MM.1S (cell line): ENCODE measurements at places on chromosomes 5 and 9.
A peak's percentile ranks its signal among the peaks of the same experiment; 100 is the strongest.

GRCh38 chr5:60677850-60678664, 21.9 kb downstream of the DEPDC1B start:
- H3K4me1 ChIP-seq: peaks cover 7% of the 10 kb centered on the region
- no peak overlapping the region for H3K4me3 ChIP-seq
- DNase-seq: peak; percentile 24
- no peaks in the 10 kb centered on the region for H3K36me3 ChIP-seq

GRCh38 chr5:135553688-135554462, 18.1 kb upstream of the NEUROG1 start:
- no peak for DNase-seq
- H3K4me3 ChIP-seq: no peak overlapping the region

DNA sequence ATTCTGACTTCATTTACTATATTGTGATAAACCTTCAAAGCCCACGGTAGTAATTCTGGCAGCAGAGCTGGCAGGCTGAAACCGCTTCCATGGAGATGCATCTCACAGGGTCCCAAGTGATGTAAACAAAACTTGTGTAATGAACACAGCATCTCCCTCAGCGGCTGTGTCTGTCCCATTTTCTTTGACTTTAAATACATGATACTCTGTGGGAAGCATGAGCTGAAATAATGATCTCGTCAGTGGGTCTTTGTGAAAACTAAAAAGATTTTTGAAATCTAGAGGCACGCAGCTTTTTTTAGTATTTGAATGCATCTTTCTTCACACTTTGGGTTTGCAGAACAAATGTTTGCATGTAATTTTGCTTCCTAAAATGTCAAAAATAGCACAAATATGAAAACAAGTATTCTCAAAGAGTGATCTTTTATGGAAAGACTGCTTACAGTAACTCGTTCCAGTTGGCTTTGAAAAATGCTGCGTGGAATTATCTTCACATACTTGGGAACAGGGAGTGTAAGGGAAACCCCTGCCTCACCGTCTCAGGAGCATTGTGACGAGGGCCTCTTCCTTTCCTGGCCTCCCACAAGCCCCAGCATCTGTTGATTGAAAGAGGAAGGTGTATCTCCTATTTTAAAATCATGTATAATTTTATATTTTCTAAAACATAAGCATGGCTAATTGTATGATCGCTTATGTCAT, 18.1 kb upstream of the LPCAT1 start:
- no peak overlapping the region for H3K27ac ChIP-seq
- no peaks in the 10 kb centered on the region for H3K27me3 ChIP-seq
- no peaks in the 10 kb centered on the region for H3K36me3 ChIP-seq
- H3K4me3 ChIP-seq: no peak overlapping the region

DNA sequence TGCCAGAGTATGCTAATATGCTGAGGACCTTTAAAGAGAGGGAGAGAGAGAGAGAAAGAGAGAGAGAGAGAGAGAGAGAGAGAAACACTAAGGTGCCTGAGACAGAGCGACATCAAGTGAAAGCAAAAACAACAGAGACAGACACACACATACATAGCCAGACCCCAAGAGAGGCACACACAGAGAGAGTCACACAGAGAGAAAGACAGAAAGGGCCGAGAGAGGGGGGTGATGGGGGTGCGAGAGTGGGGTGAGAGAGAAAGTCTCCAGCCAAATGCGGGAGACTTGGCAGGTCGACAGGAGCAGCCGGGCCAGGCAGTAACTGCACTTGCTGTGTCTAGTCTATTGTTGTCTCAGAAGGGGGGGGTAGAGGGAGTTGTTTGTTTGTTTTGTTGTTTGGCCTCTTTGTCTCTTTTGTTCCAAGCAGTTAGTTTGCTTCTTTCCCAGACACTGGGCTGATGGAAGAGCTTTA, 30.1 kb upstream of the NFIB start:
- no peaks in the 10 kb centered on the region for H3K36me3 ChIP-seq
- H3K4me1 ChIP-seq: no peaks in the 10 kb centered on the region
- DNase-seq: no peak
- H3K27ac ChIP-seq: no peak overlapping the region
- H3K27me3 ChIP-seq: no peaks in the 10 kb centered on the region
- H3K4me3 ChIP-seq: no peak overlapping the region

DNA sequence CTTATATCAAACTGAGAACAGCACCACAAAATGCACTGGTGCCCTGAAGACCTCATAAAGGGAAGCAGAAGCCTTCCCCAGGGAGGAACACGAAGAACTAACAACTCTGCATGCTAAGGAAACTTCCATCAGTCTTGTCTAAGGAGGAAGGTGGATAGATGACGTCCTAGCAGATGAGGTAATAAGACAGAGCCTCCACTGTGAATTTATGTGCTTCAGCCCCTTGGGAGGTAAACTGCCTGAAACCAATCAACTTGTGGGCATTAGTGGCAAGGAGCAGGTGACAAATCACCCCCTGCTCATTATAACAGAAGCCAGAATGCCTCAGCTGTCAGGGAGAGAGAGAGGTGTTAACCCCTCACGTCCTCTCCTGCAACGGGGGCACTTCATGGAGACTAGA, 48.9 kb upstream of the SPIN1 start:
- H3K36me3 ChIP-seq: no peaks in the 10 kb centered on the region
- no peaks in the 10 kb centered on the region for H3K27me3 ChIP-seq

DNA sequence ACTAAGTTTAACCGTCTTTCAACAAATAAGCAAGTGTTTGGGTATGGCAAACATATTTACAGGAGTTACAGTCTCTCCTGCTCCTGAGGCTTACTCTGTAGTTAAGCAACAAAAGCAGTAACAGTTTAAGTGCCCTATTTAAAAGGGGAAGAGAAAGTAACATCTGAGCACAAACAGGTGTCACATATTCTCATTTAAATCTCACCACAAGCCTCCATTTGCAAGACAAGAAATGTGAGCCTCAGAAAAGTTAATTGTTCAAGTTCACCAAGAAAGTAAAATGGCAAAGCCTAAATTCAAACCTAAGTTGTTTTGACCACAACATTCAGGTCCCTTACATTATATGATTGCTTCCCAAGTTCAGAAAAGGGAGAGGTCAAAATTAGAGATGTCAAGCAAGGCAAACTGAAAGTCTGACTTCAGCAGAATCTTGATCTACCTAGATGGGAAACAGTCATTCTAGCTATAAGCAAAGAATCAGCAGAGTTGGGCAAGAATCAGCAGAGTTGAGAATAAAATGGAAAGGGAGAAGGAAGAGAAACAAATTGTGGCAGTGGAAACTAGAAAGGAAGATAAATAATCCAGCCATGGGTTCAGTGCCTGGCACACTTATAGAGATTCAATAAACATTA, 93.4 kb downstream of the STRBP start:
- peak; percentile 73 for DNase-seq
- H3K4me1 ChIP-seq: peaks cover 55% of the 10 kb centered on the region
- H3K4me3 ChIP-seq: peak overlapping the region; percentile 17; the same call in 1 of the 2 replicates

- no peaks in the 10 kb centered on the region for H3K4me1 ChIP-seq
- H3K36me3 ChIP-seq: no peaks in the 10 kb centered on the region
- no peaks in the 10 kb centered on the region for H3K27me3 ChIP-seq
- DNase-seq: no peak
Measured at GRCh38 chr5:137589185-137589584, 90.1 kb upstream of the SPOCK1 start.

DNA sequence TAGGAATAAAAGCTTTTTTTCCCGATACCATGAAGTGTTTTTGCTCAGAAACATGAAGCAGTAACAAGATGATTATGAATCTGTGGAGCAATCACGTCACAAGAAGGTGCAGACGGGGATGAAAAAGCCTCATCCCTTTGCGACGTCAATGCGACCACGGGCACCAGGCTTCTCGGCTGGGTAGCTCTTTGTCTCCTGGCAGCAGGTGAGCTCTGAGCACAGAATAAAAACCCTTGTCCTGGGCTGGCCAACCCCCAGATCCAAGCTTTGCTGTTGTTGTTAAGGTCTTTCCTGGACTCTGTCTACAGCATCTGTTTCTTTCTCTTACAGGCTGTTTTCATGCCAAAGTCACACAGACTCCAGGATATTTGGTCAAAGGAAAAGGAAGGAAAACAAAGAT, 113.8 kb downstream of the ANKRD18B start:
- H3K27me3 ChIP-seq: no peaks in the 10 kb centered on the region
- no peak overlapping the region for H3K27ac ChIP-seq
- peak; percentile 3 for DNase-seq
- no peaks in the 10 kb centered on the region for H3K36me3 ChIP-seq
- no peaks in the 10 kb centered on the region for H3K4me1 ChIP-seq
